ENCODE measurements at places on chromosomes 4 and X.

GRCh38 chr4:20723019-20723418, 22.8 kb downstream of the PACRGL start:
- DNase-seq: no peak

DNA sequence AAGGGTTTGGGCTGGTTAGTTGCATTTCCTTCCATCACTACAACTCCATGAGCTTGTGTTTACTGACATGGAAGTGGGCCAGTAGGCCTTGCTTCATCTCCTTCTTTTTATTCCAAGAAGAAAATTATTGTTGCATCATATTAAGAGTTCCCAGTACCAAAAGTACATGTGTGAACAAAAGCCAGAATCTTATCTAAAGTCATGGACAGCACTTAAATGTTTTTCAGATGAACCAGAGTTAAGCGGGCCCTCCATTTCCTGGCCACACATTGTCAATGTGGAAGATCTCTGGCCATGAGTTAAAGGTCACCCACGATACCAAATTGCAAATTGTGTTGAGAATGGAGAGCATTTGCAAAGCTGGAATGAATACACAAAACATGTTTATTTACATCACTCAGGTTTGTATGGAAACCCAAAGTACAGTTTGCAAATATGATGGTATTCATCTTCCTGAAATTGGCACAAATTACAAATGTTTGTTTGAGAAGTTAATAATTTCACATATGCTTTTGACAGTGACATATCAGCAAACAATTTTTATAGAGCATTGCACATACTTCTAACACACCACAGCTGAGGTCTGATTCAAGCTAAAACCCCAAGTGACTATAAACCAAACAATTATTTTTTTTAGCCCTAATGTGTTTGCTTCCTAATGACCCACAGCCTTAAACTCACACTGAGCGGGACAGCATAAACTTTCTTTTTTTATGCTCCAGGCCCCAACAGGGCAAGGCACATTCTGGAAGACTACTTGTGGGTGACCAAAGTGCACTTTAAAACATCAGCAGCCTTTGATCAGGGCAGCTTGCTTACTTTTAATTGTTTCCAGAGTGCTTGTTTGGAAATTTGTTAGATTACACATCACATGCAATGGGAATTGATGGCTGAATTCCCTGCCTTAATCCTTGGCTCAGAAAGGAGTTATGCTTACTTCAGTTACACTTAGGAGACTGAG, 502.9 kb upstream of the SLIT2 start:
- DNase-seq: no peak

GRCh38 chr4:95124906-95125504, 367.2 kb downstream of the BMPR1B start:
- peak; percentile 61 for DNase-seq

DNA sequence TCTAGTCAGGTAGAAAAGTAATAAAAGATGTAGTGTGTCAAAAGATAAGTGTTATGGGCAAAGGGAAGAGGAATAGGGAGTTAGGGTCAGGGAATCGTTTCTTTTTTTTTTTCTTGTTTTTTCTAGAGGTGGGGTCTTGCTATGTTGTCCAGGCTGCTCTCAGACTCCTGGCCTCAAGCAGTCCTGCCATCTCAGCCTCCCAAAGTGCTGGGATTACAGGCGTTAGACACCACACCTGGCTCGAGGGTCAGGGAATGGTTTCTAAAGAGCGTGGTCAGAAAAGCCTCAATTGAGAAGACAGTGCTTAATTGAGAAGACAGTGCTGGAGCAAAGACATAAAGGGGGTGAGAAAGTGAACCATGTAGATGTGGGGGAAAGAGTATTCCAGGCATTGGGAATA, 19.1 kb downstream of the SMARCAD1 start:
- DNase-seq: no peak

- peak; percentile 95 for DNase-seq
These were observed 940 bp upstream of the NSD2 start for GRCh38 chr4:1870328-1870577.

DNA sequence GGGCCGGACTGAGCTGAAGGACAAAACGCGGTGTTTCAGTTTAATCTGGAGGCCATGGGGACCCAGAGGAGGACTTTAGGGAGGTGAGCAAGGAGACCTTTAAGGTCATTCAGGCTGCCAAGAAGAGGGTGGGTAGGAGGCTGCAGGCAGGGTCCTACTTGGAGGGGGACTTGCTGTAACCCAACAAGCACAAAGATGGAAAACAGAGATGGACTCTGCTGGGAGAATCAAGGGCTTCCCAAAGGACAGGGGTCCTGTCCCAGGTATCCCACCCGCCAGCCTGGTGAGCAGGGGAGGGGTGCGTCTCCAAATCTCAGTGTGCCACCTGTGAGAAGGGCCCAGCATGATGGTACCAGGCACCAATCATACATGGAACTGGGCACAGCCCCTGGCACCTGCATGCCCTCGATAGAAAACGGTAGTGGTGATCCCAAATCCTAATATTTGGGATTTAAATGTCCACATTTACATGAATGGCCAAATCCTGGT, 3.9 kb upstream of the HAUS3 start:
- no peak for DNase-seq

GRCh38 chr4:1834047-1834775, 21.7 kb downstream of the LETM1 start:
- DNase-seq: no peak

DNA sequence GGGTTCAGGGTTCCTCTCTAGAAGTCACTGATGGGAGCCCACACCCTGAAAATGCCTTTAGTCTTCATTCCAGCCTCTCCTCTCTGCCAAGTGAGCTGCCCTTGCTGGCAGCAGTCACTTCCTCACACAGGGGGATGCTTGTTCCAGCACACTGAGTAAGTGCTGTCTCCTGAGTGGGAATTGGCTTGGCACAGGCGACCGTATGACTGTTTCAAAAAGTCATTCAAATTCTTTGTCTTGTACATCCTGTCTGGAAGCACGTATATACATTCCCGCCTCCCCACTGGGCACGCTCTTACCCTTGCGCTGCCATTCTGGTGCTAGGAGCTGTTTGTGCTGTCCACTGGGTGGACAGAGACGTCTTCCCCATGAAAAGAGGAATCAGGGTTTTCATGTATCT, 40.2 kb upstream of the CD99 start:
- DNase-seq: no peak

- DNase-seq: no peak
These were observed 17.2 kb downstream of the NKX6-1 start for GRCh38 chr4:84481860-84482245.

DNA sequence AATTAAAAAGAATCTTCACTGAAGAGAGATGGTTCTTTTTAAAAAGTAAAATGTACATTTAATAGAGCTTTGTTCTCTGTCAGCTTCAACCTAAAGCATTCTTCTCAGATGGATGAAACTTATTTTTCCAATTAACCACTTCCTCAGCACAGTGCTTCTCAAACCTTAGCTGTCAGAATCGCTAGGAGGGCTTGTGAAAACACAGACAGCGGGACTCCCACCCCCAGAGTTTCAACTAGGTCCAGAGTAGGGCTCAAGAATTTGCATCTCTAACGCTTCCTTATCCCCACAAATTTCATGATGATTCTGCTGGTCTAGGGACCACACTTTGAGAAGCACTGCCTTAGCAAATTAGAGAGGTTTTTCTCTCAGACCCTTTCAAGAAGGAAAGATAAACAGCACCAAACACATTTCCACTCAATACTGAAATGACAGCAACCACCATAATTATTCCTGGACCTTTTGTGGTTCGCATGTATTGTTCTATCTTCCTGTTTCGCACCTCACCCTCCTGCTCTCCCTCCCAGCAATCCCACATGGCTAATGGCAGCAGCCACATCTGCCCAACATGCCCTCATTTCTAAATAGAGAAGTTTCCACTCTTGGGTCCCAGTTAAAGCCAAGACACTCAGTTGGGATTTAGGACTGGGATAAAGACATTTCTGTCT, 73.2 kb downstream of the ZNF827 start:
- no peak for DNase-seq

DNA sequence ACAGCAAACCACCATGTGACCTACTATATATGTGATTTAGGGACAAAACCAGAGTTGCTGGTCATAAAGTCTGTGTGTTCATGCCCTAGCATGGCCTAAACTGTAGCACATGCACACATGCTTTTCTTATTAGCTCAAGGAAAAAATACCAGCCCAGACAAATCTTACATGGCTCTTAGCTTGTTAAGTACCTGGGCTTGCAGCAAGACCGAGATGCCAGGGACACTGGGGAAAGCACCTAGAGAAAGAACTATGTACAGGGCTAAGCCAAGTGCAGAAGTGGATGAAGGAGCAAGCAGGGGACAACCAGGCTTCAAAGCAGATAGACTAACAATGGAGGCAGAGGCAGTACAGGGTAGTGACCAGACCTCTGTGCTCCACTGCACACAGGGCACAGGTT, 3.4 kb upstream of the GABRE start:
- no peak for DNase-seq

- DNase-seq: no peak
These were observed 339.0 kb upstream of the KLF3 start for GRCh38 chr4:38324861-38325628.
